ENCODE measurements at places on chromosomes 5 and 9.

DNA sequence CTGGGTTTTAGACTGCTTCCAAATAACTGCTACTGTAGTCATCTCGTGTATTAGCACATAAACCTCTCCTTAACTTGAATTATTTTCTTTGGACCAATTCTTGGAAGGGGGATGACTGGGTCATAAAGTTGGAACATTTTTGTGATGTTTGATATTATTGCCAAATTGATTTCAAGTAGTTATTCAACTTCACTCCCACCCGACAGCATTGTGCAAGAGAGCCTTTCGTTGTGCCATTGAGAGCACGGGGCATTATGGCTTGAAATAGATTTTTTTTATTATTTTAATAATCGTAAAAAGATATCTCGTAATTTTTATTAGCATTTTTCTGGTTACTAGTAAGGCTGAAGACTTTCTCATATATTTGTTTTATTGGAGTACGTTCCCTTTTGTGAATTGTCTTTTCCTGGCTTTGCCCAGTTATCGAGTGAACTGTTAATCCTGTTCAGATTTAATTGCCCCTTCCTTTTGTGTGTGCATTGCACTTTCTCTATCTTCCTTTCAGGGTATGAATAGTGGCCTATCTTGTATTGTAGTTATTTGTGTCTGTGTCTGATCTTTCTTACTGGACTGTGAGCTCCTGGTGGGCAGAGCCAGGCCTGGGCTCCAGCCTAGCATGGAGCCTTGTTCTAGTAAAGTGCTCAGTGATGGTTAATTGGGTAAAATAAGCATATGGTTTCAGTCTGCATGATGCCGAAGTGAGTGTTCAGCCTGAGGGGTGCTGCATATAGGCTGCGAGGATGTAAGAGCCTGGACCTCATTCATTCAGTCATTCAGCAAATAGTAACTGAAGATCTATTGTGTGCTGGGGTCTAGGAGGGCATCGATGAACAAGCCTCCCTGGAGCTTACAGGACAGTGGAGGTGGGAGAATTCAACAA is 93.5 kb upstream of the SHB start:
- no peaks in the 10 kb centered on the region for H3K27me3 ChIP-seq
- no peak overlapping the region for H3K4me3 ChIP-seq
- no peak for DNase-seq
- no peaks in the 10 kb centered on the region for H3K36me3 ChIP-seq
- no peak overlapping the region for H3K27ac ChIP-seq

DNA sequence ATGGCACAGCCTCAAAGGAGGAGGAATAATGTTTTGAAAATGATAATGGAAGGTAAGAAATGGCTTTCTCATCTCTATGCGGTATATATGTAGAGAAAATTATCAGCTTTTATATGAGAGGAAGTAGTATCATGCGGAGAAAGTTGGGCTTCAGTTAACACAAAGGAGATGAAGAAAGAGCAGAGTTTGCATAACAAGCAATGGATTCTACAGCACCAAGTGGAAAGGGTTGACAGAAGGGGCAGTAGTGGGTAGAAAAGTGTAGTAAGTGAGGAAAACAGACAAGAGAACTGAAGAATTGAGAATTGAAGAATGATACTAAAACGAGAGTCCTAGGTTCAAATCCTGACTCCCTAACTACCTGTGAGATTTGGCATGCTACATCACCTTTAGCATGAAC is 51.0 kb downstream of the GNG10 start:
- no peak overlapping the region for H3K4me3 ChIP-seq
- no peaks in the 10 kb centered on the region for H3K27me3 ChIP-seq
- no peak for DNase-seq
- no peaks in the 10 kb centered on the region for H3K4me1 ChIP-seq

- H3K27ac ChIP-seq: no peak overlapping the region
- H3K4me3 ChIP-seq: no peak overlapping the region
- H3K27me3 ChIP-seq: no peaks in the 10 kb centered on the region
- H3K36me3 ChIP-seq: no peaks in the 10 kb centered on the region
- no peak for DNase-seq
- H3K4me1 ChIP-seq: no peaks in the 10 kb centered on the region
These were observed 64.1 kb upstream of the RAD23B start for GRCh38 chr9:107218829-107219485.

GRCh38 chr5:126883564-126884245 is 106.8 kb downstream of the LMNB1 start:
- no peak overlapping the region for H3K4me3 ChIP-seq
- no peaks in the 10 kb centered on the region for H3K4me1 ChIP-seq
- H3K36me3 ChIP-seq: no peaks in the 10 kb centered on the region
- no peaks in the 10 kb centered on the region for H3K27me3 ChIP-seq

- no peak overlapping the region for H3K4me3 ChIP-seq
- H3K4me1 ChIP-seq: no peaks in the 10 kb centered on the region
- no peaks in the 10 kb centered on the region for H3K27me3 ChIP-seq
- no peak overlapping the region for H3K27ac ChIP-seq
- H3K36me3 ChIP-seq: no peaks in the 10 kb centered on the region
These were observed 290.6 kb upstream of the PANK3 start for GRCh38 chr5:168869615-168870227.

GRCh38 chr9:109907810-109908458 is 127.9 kb downstream of the PALM2AKAP2 start:
- peaks cover 11% of the 10 kb centered on the region for H3K4me1 ChIP-seq
- H3K4me3 ChIP-seq: no peak overlapping the region

DNA sequence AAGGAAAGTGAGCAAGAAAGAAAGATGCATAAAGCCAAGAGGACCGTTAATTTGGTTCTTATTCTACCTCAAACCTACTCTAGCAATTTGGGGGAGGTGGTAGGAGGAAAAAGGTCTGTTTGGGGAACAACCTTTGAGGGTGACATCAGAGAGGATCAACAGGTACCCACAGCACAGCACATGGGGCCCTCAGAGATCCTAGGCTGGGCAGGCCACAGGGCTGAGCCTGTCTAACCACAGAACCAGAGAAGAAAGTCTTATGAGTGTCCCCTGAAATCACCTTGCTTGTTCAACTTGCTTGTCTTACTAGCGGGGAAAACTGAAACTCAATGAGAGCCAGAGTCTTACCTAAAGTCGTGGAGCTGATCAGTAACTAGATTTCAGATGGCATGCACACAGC is 385.2 kb downstream of the SPOCK1 start:
- DNase-seq: no peak
- no peak overlapping the region for H3K4me3 ChIP-seq
- H3K36me3 ChIP-seq: no peaks in the 10 kb centered on the region
- H3K4me1 ChIP-seq: no peaks in the 10 kb centered on the region
- H3K27me3 ChIP-seq: no peaks in the 10 kb centered on the region
- H3K27ac ChIP-seq: no peak overlapping the region

DNA sequence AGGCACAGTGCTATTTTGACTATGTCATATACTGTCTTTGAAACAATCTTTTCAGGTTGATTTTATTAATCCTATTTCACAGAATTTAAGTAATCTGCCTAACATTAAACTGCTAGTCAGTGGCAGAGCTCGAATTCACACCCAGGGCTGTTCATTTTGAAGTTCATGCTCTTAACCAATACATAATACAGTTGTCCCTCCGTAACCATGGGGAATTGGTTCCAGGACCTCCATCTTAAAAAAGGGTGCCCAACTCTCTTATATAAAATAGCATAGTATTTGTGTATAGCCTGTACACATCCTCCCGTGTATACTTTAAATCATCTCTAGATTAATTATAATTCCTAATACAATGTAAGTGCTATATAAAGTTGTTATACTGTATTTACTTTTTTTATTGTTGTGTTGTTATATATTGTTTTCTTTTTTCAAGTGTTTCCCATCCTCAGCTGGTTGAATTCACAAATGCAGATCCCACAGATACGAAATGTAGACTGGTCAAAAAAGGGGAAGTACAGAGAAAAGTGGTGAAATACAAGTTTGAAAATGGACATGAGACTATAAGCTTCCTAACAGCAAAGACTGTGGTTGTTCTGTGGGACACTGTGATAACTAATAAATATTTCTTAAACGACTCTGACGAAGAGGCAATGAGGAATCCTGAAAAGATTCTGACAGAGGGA is 18.3 kb downstream of the RFX3 start:
- H3K4me1 ChIP-seq: no peaks in the 10 kb centered on the region
- no peaks in the 10 kb centered on the region for H3K36me3 ChIP-seq
- no peaks in the 10 kb centered on the region for H3K27me3 ChIP-seq
- DNase-seq: no peak

- H3K4me1 ChIP-seq: no peaks in the 10 kb centered on the region
- DNase-seq: no peak
- no peaks in the 10 kb centered on the region for H3K27me3 ChIP-seq
- H3K27ac ChIP-seq: no peak overlapping the region
- H3K36me3 ChIP-seq: no peaks in the 10 kb centered on the region
- no peak overlapping the region for H3K4me3 ChIP-seq
These were observed 32.7 kb upstream of the SLC9A3 start for GRCh38 chr5:556909-557441.

- peaks cover 14% of the 10 kb centered on the region for H3K27me3 ChIP-seq
- no peaks in the 10 kb centered on the region for H3K36me3 ChIP-seq
- H3K4me1 ChIP-seq: peaks cover 12% of the 10 kb centered on the region
- H3K27ac ChIP-seq: no peak overlapping the region
These were observed 23.2 kb downstream of the EGR1 start for GRCh38 chr5:138488481-138488945.

- no peak overlapping the region for H3K4me3 ChIP-seq
- no peaks in the 10 kb centered on the region for H3K4me1 ChIP-seq
- H3K27me3 ChIP-seq: peaks cover 56% of the 10 kb centered on the region
These were observed 50.6 kb downstream of the TGFBI start for GRCh38 chr5:136079195-136079985.

DNA sequence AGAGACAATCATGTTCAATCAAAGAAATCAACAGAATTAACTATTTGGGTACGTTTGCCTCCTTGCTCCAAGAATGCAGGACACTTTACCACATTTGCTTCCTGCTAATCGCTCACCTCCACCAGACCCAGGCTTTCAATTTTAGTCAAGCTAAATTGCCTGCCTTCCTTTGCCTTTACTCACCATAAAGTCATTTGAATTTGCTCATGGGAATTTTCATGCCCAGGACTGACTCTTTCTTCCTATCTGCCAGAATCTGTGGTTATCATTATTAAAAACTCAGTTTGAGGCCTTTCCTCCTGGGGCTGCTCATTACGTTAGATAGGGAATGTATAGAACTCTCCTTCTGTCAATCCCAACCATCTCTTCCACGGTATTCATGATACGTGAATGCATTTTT is 1935.3 kb upstream of the WWC1 start:
- no peaks in the 10 kb centered on the region for H3K4me1 ChIP-seq
- H3K36me3 ChIP-seq: no peaks in the 10 kb centered on the region
- DNase-seq: no peak
- no peak overlapping the region for H3K4me3 ChIP-seq

- peak; percentile 45 for DNase-seq
- H3K27ac ChIP-seq: peak within 1 kb of the TSS; percentile 95
- H3K4me1 ChIP-seq: peaks cover 46% of the 10 kb centered on the region
- peak within 1 kb of the TSS; percentile 88 for H3K4me3 ChIP-seq
- H3K27me3 ChIP-seq: no peaks in the 10 kb centered on the region
These were observed at the start of gene MGAT1 for GRCh38 chr5:180802325-180803180. TSS of gene MGAT1 (minus strand) at chr5:180802806. CDS start at chr5:180792971, 9,835 bp downstream.

Measured in thymus (tissue), 14 donors.